ENCODE measurements at places on chromosomes 1 and 21.

- no peak for DNase-seq
Observed at GRCh38 chr1:100266741-100267140, 725 bp downstream of the RTCA start.

GRCh38 chr1:197198911-197199310, 52.4 kb upstream of the ASPM start:
- DNase-seq: no peak

DNA sequence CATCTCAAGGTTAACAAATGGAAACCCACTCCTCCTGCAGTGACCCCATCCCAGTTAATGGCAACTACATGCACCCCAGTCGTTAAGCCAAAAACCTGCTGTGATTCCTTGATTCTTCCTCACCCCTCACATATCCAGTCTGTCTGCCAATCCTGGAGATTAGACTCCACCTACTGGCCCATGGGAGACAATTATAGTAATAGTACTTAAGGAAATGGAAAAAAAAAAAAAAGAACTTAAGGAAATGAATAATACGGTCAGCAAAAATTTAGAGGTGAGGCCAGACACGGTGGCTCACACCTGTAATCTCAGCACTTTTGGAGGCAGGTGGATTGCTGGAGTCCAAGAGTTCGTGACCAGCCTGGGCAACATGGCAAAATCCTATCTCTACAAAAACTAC, 7.0 kb downstream of the NOL9 start:
- DNase-seq: no peak

GRCh38 chr1:87852410-87853161, 523.9 kb downstream of the LMO4 start:
- DNase-seq: no peak

DNA sequence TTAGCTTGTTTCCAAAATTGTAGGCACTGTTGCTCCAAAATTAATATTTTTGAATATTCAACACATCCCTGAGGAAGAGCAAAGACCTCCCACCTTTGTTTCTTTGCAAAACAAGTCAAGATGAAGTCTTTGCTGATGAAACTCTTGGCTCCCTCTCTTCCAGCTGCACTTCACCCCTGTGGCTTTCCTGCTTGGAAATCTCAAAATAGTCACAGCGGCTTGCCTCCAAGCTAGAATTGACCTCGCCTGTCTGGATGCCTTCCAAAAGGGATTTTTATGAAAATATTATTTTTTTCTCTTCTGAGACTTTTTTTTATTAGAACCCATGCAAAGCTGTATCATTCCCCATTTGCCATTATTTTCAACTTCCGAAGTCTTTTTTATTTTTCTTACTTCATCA, 71.1 kb upstream of the MROH9 start:
- no peak for DNase-seq

DNA sequence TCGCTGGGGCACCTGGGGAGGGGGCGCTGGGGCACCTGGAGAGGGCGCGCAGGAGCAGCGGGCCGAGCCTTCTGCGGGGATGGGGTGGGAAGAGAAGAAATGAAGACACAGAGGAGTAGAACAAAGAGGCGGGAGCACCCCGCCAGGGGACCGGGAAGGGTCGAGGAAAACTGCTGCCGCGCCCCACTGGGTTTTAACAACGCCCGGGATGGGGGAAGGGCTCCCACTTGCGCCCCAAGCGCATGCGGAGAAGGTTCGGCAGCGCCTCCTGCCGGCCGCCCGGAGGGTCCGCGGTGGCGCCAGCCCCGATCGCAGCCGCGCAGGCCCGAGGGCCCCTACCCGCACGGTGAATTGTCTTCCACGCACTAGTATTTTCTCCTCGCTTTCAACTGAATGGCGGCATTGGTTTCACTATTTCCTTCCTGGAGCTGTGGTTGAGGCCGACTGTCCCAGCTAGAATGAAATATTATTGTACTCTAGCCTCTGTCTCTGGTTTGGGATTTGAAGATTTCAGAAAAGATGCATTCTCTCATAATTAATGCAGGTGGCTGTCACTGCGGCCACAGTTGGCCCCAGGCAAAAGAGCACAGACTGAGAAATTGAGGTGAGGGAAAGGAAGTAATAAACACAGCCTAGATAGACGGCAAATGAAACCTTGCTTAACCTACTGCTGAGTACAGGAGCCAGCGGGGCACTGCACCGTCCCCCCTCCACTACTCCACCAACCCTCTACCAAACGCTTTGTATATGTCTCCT, 57.3 kb downstream of the MAB21L3 start:
- peak; percentile 36 for DNase-seq

DNA sequence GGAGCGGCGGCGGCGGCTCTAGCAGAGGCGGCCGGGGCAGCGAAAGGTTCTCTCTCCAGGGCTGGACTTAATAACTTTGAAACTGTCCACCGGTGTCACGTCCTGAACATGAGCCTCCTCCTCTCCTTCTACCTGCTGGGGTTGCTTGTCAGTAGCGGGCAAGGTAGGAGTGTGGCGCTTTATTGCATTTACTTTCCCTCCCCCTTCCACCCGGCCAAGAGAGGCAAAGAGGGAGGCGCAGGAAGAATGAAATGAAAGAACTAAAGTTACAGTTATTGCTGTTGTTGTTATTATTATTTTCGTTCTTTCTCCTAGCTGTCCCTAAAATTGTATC, 214 bp downstream of the NCAM2 start:
- no peak for DNase-seq

GRCh38 chr1:112359961-112360767, 35.9 kb upstream of the CTTNBP2NL start:
- peak; percentile 73 for DNase-seq

- no peak for DNase-seq
Observed at GRCh38 chr1:235644693-235645305, 4.8 kb downstream of the GNG4 start.

GRCh38 chr1:43492826-43493225, 37.9 kb upstream of the PTPRF start:
- peak; percentile 27 for DNase-seq

DNA sequence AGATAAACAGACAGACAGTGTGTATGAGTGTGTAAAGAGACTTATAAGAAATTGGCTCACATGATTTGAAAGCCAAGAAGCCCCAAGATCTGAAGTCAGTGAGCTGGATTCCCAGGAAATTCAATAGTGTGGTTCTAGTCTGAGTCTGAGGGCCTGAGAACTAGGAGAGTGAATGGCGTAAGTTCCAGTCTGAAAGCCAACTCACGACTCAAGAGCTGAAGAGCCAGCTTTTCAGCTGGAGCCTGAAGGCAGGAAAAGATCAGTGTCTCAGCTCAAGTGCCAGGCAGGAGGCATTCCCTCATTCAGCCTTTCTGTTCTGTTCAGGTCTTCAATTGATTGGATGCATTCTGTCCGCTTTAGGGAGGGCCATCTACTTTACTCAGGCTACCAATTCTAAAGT, 257.2 kb downstream of the PLPP3 start:
- no peak for DNase-seq

- peak; percentile 86 for DNase-seq
Observed at GRCh38 chr1:15680561-15681348, 3.4 kb upstream of the PLEKHM2 start.

DNA sequence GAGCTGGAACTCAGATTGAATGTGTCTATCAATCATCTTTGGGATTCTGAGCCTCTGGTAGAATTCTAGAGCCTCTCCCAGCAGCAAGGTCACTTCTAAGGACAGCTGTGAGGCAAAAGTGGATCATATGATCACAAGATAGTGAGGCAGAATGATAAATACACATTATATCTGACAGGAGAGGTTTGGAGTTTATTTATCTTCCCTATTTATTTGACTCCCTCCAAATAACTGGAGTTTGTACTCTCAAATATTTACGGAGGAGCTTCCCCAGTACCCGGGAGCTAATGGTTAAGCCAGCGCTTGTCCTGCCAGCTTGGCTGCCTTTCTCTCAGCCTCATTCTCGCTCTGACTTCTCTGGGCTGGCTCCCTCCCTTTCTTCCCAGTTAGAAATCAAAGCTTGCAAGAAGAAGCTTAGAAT, 2.3 kb downstream of the HMGCS2 start:
- DNase-seq: no peak

GRCh38 chr1:242743983-242744780, 219.7 kb upstream of the PLD5 start:
- no peak for DNase-seq

- no peak for DNase-seq
Observed at GRCh38 chr1:76029331-76029730, 45.2 kb upstream of the ST6GALNAC3 start.

DNA sequence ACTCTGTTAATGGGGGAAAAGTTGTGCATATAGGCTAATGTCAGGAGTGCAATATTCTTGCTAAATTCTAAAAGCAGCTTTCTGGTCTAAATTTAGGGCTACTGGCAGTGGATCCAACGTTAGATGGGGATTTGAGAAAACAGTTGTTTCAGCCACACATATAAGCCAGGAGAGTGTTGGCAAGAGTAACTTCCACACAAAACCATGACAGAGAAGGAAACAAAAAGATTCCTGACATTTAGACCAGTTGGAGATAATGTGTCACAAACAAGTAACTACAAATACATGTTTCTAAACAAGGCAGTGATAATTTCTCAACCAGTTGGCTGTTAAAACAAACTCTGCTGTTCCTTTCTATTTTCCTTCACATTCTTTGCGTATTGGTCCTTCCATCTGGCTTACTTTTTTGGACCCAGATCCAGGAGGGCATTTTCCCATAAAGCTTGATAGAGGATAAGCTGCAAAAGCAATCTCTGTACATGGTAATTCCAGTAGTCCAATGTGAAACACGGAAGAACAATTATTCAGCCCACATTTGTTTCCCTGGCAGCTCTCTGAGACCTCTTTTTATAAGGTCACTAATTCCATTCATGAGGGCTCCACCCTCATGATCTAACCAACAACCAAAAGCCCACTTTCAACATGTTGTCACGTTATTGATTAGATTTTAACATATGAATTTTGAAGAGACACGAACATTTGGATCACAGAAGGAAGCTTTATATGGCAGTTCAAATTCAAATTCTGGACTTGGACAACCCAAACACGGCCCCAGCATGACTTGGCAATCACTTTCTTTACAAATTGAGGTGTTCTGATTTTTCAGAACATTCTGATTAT, 1888.6 kb downstream of the MRPL39 start:
- no peak for DNase-seq

DNA sequence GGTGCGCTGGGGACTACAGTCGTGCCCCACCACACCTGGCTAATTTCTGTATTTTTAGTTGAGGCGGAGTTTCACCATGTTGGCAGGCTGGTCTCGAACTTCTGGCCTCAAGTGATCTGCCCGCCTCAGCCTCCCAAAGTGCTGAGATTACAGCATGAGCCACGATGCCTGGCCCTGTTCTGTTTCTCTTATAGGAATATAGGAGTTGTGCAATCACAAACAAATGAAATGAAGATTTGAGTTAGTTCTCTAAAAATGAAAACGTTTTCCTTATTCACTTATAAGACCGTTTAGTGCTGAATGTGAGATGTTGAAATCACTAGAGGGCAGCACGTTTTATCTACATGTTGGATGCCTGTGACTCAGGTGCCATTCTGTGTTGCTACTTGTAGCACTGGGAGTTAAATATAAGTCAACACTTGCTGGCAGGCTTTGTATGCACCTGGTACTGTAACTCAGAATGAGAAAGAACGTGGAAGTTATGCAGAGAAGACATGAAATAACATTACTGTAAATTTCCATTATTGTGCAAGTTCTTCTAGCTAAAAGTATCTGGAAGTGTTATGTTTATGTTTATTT, 45.8 kb downstream of the MIGA1 start:
- DNase-seq: no peak

GRCh38 chr1:63004868-63005267, 220.9 kb downstream of the ATG4C start:
- no peak for DNase-seq

DNA sequence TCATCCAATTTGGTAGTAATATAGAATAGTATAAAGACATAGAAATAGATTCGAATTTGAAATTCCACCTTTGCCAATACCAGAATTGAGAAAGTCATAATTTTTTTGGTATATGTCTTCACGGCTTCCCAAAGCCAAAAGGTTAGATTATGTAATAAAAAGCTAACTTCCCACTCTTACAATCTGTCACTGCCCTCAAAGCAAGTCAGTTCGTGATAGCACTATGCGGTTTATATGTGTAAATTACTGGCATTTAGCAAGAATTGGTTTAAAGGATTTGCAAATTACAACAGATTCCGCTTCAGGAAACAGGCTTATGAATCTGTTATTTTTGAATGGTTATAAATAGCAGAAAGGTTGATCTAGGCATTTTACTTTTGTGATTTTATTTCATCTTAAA, 679.4 kb upstream of the ADGRL2 start:
- no peak for DNase-seq
